Thymus (tissue), 14 donors: ENCODE measurements at places on chromosomes 1 and 21.

DNA sequence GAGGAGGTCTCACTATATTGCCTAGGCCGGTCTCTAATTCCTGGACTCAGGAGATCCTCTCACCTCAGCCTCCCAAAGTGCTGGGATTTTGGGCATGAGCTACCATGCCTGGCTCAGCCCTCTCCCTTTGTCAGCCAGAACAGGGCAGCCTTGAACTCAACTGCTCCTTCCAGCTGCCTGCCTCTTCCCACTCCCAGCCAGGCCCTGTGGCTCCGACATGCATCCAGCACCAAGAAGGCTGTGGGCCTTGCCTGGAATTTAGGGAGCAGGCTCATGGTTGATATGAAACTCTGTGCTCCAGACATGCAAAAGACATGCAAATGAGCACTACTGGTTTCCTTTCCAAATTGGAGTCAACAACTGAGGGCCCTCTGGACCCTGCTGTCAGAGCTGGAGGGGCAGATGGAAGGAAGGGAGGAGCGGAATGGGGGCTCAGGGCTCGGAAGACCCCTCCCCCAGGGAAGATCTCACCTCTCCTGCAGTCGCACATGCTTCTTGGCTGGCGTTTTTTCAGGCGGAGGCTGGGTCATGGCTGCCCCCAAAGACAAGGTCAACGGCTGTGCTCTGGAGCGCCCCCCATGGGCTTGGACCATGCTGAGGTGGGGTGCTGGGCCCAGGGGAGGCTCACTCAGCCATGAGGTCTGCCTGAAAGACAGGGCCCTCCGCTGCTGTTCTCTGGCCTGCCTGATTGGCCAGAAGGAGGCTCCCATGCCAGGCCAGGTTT, 1.4 kb downstream of the PTPN7 start:
- DNase-seq, result no peak

GRCh38 chr1:215872658-215873057, 305.6 kb downstream of the KCTD3 start:
- DNase-seq, result no peak

DNA sequence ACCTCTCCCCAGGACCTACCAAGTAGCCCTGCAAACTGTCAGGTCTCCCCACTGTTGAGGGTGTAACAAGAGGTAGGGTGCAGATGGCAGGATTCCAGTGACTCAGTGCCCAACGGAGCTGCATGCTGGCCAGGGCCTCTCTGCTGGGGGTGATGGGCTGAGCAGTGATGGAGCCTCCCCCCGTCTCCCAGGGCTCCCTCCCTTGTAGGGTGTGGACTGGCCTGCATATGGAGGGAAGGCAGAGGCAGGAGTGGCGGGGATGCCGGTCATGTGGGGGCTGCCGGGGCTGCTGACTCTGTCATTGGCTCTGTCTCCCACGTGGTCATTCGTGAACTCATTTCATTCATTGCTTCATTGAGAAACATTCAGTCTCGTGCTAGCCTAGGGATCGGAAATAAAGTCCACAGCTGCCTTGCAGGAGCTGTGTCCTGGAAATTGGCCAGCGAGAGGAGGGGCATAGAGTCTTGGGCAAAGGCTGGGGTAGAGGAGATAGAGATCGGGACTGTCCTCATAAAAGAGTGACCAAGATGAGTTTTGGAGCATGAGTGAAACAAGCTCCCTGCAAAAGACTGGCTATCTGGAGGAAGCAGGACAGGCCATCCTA, 22.9 kb upstream of the DISP3 start:
- DNase-seq, result no peak

- no peak for DNase-seq
Observed at GRCh38 chr1:93051961-93052360, 27.1 kb upstream of the MTF2 start.

GRCh38 chr1:173276922-173277800, 70.0 kb upstream of the TNFSF4 start:
- DNase-seq, result no peak

DNA sequence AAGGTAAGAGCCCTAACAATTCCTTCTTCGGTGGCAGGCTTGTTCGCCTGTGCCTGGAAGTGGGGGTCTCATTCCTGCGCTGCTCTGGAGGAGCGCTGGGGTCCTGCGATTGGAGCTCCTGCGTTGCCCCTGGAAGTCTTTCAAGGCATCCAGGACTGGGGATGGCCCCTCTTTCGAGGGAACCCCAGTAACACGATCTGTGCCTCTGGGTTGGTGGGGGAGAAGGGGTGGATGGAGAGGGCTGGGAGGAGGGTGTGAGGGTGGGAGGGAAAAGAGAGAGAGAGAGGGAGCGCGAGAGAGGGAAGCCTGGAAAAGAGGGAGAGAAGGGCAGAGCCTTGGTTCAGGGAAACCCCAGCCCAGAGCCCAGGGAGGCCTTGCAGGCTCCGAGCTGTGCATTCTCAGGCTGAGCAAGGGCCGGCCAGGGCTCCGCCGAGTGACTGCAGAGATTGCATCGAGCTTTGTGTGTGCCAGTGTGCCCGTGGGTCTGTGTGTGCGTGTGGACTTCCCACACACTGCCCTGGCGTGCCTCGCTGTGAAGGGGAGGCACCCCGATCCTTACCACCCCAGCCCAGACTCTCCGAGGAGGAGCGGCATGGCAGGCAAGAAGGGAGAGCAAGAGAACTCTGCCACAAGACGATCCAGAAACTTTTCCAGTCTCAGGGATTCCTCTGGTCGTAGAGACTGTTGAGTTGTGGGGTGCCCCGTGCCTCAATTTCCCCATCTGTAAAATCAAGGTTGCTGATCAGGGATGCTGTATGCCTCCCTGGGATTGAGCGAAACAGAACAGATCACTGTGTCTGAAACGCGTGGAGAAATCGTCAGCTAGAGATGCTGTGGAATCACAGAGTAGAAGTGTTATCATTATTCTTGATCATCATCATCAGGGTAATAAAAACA, 619 bp downstream of the BCL9 start:
- DNase-seq, result no peak

GRCh38 chr1:99170516-99170915, 93.8 kb upstream of the PLPPR4 start:
- no peak for DNase-seq

GRCh38 chr1:1797731-1798341, 19.6 kb upstream of the NADK start:
- DNase-seq, result no peak

- no peak for DNase-seq
Observed at GRCh38 chr21:22764222-22764621, 1766.0 kb downstream of the NCAM2 start.

- DNase-seq, result no peak
Observed at GRCh38 chr1:42730988-42731387, 9.0 kb downstream of the CLDN19 start.

DNA sequence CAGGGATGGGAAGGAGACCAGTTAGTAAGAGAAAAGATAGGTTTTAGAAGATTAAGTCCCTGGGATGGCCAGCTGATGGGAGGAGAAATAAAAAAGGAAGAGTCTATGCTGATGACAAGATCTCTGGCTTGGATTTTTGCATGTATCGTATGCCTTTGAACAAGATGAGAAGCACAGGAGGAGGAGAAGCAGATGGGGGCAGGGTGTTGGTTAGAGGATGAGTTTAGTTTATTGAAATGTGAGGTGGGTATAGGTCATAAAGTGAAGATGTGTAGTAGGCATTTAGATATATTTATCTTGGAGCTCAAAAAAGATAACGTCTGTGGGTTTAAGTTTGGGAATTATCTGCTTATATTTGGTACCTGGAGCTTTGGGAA, 1.4 kb downstream of the TIPRL start:
- peak; percentile 15 for DNase-seq

- DNase-seq, result no peak
Observed at GRCh38 chr1:207831517-207832327, 79.2 kb downstream of the CD34 start.

- DNase-seq, result peak; percentile 21
Observed at GRCh38 chr1:48572646-48573258, 100.7 kb upstream of the SPATA6 start.

DNA sequence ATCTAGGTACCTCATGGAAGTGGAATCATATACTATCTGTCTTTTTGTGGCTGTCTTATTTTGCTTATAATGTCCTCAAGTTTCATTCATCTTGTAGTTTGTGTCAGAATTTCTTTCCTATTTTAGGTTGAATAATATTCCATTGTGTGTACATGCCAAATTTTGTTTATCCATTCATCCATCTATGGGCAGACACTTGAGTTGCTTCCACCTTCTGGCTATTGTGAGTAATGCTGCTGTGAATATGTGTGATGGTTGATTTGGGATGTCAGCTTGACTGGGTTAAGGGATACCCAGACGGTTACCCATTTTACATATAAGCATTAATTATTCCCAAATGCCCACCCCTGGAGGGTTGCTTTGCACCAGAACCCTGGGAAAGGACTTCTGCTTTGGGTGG, 477.5 kb downstream of the PTPRU start:
- DNase-seq, result no peak

DNA sequence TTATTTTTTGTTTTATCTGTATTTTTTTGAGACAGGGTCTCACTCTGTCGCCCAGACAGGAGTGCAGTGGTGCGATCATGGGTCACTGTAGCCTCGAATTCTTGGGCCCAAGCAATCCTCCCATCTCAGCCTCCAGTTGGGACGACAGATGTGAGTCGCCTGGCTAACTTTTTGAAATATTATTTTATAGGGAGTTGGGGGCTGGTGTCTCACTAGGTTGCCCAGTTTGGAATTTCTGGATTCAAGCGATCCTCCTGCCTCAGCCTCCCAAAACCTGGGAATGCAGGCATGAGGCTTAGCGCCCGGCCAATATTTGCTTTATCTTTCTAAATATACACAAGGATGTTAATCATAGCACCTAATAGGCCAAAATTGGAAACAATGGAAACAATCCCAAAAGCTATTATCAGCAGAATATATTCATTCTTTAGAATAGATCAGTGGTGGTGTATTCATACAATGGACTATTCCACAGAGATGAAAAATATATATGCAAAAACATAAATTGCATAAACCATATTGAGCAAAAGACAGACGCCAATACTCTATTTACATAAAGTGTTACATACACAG, 55.9 kb downstream of the DAP3 start:
- no peak for DNase-seq

DNA sequence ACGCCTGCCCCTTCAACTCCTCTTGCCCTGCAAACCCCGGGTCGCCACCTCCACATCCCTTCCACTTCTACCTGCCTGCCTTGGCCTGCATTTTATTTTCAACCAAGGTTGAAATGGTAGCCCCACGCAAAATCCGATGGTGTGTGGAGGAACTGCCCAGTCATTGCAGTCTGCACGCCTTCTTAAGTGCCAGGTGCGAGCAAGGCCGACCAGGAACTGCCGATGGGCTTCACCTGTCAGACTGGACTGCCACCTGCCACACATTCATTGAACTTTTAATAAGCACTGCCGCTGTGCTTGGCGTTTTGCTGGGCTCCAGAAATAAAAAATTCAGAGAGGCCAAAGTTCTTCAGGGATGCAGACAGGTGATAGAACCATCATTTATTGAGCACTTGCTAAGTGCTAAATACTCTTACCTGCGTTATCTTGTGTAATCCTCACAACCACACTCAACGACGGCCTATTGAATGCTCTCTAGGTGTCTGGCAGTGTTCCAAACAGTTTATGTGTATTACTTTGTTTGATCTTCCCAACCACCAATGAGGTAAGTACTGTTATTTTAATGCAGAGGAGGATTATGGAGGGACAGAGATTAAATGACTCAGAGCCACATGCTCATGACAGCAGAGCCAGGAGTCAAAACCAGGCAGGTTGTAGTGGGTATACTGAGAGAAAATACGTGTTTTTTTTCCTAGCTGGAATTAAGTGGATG, 36.2 kb downstream of the CACHD1 start:
- no peak for DNase-seq

DNA sequence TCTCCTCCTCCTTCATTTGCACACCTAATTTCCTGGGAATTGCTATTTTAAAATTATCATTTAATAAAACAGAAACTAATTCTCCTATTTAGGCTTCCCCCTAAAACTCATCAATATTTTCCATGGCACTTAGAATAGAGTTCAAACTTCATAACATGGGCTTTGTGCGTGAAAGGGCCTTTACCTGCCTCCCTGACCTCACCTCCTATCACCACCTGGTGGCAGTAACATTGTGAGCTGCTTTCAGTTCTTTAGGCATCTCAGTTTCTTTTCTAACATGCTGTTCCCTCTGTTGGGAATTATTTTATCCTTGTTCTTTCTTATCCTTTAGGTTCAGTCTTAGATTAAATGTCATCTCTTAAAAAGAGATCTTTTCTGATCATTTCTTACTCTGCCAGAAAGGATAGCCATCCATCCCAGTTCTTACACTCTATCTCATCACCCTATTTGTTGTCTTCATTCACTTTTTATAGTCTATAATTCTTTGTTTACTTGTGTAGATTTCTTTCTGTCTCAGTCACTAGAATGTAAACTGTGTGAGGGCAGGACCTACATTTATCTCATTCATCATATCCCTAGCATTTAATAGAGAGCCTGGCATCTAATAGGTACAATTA, 133.8 kb upstream of the KIAA1614 start:
- no peak for DNase-seq

DNA sequence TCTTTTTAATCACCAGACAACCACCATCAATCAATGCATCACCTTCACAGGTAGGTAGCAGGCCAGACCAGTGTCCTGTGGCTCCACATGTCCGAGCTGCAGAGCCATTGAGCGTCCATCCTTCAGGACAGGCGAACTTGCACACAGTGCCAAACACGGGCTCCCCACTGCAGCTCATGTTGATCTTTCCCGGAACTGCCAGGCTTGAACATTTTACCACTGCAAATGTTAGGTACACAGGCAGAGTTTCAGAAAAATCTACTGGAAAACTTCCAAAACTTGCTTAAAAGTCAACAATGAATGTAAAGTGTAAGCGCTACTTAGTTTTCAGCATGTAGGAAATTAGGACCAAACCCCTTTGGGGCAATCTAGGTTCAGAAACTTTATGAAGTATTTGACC, 6.6 kb downstream of the SELE start:
- no peak for DNase-seq

- DNase-seq, result peak; percentile 70
Observed at GRCh38 chr1:52141513-52142219, at the start of gene ZFYVE9. TSS of gene ZFYVE9 (plus strand) at chr1:52142089. CDS start at chr1:52233207, 91,118 bp downstream.

- no peak for DNase-seq
Observed at GRCh38 chr1:42168391-42168670, 3.8 kb upstream of the GUCA2A start.

DNA sequence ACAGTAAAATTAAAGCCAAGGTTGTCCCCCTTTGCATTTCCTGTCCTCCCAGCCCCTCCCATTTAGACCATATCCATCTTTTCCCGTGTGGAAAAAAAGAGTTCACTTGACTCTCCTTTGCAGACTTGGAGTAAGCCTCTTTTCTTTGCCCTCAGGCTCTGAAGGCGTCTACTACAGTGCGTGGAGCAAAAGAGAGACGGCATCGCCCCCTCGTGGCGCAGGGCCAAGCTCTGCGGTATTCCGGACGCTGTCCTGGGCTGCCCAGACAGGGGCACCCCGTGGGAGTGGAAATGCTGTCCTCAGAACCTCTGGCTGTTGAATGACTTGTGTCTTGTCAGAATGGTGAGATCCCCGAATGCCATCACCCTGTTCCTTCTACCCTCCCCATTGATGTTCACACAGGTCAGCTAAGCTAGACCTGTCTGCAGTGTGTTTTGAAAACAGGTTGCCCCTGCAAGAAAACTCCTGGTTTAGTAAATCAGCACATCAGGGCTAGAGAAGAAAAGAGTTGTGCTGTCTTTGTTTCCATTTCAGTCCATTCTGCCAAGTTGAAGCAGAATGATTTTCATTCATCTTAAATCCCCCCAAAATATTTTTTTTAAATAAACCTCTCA, 12.3 kb upstream of the GJA8 start:
- DNase-seq, result peak; percentile 58
